ENCODE measurements at places on chromosomes 3 and 15.

GRCh38 chr15:65406424-65407000 lies 16.2 kb downstream of the IGDCC4 start:
- no peak for DNase-seq

DNA sequence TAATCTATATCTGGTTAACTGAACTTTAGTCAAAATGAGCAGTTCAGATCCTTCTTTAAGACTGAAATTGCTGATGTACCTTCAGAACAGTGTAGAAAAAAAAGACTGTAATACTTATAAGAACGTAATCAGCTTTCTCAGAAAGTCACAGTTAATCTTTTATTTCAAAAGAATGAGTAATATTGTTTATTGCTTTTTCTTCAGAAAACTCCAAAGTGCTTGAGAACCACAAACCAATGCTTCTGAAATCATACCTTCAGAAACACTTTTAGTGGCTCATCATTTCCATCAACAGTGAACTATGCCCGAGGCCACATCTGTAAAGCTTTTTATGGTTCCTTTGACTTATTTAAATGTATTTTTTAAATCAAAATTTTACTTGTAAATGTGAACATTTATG lies 33.3 kb upstream of the CLASP2 start:
- DNase-seq, result no peak

DNA sequence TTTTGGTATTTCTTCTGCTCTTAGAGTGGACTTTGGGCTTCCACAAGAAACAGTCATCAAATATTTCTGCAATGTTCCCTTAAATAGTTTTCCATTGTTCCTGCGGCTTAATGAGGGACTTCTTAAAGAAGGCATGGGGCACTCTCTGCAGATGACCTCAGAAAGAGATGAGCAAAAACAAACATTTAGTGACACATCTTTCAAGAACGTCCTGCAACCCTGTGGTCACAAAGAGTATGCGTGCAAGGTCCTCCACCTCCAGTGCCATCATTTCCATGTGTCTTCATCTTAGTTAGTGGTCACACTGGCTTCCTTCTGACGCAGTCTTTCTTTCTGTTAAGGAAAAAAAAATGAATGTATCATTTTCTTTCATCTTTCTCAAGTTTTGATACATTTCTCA lies 56.2 kb downstream of the GREM1 start:
- no peak for DNase-seq

- no peak for DNase-seq
Observed at GRCh38 chr3:8764528-8764927, 4.9 kb downstream of the OXTR start.

GRCh38 chr3:113287803-113288648 lies 76.7 kb downstream of the BOC start:
- peak; percentile 82 for DNase-seq

- no peak for DNase-seq
Observed at GRCh38 chr3:189898559-189899153, 222.0 kb downstream of the P3H2 start.

GRCh38 chr3:196454935-196455334 lies 22.7 kb upstream of the UBXN7 start:
- no peak for DNase-seq

DNA sequence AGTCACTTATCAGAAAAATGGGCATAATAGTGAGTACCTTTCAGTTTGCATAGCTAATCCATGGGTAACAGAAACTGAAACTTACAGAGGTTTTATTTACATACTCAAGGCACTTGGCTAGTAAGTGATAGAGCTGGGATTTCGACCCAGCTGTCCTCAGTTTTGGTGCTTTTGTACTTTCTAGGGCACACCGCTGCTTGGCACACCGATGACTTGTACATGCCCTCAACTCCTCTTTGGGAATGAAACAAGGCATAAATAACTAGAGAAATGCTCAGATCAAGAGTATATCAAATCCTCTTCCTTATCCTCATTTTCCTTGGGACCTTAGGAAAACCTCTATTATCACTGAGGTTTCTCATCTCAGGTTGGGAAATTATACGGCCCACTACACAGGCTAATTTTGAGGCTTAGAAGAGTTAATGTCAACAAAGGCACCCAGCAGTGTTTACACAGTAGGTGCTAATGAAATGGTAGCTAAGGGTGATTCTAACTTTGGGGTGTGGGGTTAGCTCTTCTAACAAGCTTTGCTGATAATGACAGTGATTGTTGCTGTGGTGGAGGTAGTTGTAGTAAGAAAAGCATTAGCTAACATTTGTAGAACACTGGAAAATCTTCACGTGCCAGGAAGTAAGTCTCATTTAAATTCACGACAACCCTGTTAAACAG lies 20.3 kb upstream of the DGKG start:
- no peak for DNase-seq

- no peak for DNase-seq
Observed at GRCh38 chr3:172126741-172127140, 87.4 kb downstream of the FNDC3B start.

DNA sequence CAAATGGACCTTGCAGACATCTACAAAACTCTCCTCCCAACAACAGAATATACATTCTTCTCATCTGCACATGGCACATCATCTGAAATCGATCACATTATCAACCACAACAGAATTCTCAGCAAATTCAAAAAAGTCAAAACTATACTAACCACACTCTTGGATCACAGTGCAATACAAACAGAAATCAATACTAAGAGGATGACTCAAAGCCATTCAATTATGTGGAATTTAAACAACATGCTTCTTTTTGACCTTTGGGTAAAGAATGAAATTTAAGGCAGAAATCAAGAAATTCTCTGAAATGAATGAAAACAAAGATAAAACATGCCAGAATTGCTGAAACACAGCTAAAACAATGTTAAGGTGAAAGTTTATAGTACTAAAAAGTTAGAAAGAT lies 358.1 kb downstream of the NSUN3 start:
- DNase-seq, result no peak

GRCh38 chr3:15983693-15984092 lies 185.9 kb upstream of the ANKRD28 start:
- DNase-seq, result no peak

DNA sequence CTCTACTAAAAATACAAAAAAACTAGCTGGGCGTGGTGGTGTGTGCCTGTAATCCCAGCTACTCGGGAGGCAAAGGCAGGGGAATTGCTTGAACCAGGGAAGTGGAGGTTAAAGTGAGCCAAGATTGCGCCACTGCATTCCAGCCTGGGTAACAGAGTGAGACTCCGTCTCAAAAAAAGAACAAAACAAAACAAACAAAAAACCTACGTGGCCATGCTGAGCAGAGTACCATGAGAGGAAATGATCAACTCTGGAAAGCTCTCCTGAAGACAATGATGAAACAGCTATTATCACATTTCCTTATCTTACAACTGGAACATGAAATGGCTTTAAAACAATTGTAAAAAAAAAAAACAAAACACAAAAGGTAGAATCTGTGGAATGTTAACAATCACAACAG lies 75.2 kb downstream of the CHSY1 start:
- no peak for DNase-seq

DNA sequence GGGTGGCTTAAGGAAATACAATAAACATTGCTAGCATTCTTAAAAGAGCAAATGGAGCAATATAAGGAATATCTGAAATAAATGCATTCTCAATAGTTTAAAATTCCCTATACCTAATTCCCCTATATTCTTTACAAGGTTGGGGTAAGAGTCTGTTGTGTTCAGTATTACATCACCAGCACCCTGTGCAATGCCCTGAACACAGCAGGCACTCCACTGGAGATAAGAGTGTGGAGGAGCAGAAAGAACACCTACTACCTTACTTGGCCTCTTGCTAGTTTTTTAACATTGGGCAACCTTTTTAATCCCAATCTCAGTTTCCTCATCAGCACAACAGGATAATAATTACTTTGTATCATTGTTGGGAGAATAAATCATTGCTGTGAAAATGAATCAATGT lies 140.2 kb upstream of the PLXND1 start:
- DNase-seq, result no peak

DNA sequence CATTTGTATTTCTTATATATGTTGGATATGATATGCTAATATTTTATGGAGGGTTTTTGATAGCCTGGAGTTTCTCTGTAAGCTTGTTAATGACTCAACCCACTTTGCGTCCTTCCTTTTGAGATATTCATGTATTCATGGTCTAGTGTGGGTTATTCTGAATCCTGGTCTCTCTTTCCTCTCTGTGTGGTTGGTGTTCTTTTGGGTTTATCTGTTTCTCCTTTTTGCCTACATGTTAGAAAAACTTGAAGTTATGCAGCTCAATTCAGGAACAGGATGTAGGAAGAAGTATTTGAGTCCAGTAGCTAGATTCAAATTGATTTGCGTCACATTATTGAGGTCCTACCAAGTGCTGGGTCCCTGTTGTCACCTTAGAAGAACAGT lies 28.1 kb downstream of the CMTM7 start:
- no peak for DNase-seq

GRCh38 chr3:162489853-162490252 lies 993.2 kb downstream of the OTOL1 start:
- DNase-seq, result no peak

DNA sequence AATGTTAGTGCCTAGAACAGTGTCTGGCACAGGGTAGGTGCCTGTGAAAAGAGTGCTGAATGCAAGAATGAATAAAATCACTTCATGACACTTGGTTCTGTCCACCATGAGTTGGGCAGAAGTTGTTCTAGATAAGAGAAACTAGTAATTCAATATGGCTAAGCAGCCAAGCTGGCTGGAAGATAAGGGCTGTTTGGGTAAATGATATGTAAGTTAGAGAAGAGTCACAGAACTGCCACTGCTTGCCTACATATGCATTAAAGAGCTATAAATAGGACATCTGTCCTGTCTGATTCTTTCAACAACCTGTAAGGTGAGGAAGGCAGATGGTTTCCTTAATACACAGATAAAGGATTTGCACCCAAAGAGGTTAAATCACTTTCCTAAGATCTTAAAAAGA lies 13.1 kb downstream of the MTMR10 start:
- no peak for DNase-seq

DNA sequence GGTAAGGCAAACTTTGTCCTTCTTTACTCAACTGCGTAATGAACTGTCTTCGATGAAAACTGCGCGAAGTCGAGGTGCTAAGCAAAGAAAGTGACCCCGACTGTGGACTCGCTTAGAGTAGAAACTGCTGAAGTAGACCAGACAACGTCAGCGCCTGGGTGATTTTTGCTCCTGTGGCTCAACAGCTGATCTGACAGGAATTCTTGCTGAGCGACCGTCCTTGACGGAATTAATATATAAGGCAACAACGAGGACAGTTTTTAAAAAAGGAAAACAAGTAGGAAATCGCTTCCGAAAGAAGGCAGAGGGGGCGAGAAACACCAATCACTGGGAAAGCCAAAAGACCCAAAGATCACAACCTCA lies 541 bp downstream of the RPS27L start:
- peak; percentile 45 for DNase-seq

- no peak for DNase-seq
Observed at GRCh38 chr3:146307456-146307725, 56.5 kb upstream of the PLSCR4 start.

GRCh38 chr3:21835264-21835663 lies 84.3 kb upstream of the ZNF385D start:
- no peak for DNase-seq

GRCh38 chr15:38164507-38164906 lies 88.1 kb upstream of the SPRED1 start:
- DNase-seq, result no peak

DNA sequence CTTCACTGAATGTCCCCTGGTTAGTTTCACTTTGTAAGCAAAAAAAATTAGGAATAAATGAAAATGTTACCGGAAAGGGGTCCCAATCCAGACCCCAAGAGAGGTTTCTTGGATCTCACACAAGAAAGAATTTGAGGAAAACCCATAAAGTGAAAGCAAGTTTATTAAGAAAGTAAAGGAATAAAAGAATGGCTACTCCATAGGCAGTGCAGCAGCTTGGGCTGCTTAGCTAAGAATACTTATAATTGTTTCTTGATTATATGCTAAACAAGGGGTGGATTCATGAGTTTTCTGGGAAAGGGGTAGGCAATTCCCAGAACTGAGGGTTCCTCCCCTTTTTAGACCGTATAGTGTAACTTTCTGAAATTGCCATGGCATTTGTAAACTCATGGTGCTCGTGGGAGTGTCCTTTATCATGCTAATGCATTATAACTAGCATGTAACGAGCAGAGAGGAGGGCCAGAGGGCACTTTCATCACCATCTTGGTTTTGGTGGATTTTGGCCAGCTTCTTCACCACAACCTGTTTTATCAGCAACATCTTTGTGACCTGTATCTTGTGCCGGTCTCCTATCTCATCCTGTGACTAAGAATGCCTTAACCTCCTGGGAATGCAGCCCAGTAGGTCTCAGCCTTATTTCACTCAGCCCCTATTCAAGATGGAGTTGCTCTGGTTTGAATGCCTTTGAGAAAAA lies 41.0 kb upstream of the CMSS1 start:
- DNase-seq, result no peak

DNA sequence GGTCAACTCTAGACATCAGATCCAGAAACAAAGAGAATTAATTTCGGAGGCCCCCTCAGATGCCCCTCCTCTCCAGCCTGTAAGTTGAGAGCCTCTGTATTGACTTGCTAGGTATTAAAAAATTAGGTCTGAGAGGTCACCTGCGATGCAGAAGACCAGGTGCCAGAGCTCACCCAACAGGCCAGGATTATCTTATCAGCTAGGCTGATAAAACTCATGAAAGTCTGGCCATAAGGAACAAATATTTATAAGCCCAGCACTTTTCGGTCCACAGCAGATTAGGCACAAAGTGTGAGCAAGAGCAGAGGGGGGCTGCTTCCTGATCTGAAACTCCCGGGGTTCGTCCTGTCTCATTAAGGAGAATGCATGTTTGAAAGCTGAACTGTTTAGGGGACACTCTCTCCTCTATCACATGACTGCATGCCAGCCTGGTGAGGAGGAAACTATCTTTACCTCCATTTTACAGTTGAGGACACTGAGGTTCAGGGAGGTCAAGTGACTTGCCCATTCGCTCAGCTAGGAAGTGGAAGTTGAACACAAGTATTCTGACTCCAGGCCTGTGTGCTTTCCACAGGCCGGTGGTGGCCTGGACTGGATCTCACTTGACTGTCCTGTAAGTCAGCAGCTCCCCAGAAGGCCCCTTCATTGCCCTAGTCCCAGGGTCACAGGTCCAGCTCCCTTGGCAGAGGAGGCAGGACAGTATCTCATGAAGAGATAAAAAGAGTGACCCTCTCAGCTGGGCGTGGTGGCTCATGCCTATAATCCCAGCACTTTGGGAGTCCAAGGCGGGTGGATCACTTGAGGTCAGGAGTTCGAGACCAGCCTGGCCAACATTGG lies 39.6 kb upstream of the MAGEF1 start:
- DNase-seq, result no peak

- DNase-seq, result peak; percentile 36
Observed at GRCh38 chr15:64092864-64093626, 593 bp downstream of the CIAO2A start.

GRCh38 chr3:9108876-9109567 lies 140.4 kb downstream of the SRGAP3 start:
- no peak for DNase-seq

- DNase-seq, result no peak
Observed at GRCh38 chr3:195181741-195182469, 89.1 kb downstream of the XXYLT1 start.
